ENCODE measurements at places on chromosomes 12 and 14.

GRCh38 chr12:89384050-89384758, 31.9 kb upstream of the DUSP6 start:
- DNase-seq = no peak

DNA sequence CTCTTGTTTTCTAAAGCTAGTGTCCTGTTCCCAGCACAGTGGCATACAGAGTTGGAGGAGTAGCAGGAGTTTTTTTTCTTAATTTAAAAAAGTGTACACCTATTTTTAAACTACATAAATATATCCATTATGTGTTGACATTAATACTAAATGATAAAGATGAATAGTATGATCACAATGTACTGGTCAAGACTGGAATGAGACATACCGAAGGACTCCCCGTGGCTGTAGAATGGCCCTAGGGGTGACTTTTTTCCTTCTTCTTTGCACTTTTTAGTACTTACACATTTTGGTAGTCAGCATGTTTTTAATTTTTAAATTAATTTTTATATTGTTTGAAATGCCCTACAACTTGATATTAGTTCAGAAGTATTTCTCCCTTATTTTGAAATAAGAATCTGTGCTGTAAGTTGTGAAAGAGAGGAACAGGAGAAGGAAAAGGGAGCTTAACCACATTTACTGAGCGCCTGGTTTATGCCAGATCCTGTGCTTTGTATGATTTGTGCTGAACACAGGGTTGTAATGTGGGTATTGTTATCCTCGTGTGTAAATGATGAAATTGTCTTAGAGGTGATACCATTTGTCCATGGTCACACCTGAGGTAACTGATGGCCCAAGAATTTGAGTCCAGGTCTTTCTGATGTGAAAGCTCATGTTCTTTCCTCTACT, 136.5 kb downstream of the TGFB3 start:
- DNase-seq = no peak

GRCh38 chr12:14554281-14555007, 13.2 kb downstream of the PLBD1 start:
- peak; percentile 37 for DNase-seq

DNA sequence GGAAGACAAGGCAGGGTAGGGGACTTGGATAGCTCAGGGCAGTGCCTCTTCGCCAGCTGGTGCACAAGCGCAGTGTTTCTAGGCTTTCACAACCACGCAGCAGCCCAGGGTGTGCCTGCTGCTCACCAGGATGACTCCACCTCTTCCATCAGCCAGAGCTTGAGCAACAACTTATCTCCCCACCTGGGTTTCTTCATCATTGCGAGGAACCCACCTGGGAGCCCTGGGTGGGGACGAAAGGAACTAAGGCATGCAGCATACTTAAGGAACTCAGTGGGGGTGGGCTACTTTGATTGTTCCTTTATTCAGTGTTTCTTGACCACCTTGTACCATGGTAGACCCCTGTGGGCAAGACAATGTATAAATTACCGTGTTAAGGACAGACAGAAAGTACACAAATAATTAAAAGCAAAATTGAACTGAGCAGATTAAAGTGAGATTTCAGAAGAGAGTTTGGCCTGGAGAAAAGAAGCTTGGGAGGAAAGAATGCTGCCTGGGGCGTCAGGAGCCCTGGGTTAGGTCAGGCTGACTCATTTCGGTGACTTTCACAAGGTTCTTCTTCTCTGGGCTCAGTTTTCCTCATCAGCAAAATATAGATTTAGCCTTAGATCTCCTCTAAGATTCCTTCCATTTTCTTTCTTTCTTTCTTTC, 22.9 kb downstream of the KRT18 start:
- DNase-seq = no peak

DNA sequence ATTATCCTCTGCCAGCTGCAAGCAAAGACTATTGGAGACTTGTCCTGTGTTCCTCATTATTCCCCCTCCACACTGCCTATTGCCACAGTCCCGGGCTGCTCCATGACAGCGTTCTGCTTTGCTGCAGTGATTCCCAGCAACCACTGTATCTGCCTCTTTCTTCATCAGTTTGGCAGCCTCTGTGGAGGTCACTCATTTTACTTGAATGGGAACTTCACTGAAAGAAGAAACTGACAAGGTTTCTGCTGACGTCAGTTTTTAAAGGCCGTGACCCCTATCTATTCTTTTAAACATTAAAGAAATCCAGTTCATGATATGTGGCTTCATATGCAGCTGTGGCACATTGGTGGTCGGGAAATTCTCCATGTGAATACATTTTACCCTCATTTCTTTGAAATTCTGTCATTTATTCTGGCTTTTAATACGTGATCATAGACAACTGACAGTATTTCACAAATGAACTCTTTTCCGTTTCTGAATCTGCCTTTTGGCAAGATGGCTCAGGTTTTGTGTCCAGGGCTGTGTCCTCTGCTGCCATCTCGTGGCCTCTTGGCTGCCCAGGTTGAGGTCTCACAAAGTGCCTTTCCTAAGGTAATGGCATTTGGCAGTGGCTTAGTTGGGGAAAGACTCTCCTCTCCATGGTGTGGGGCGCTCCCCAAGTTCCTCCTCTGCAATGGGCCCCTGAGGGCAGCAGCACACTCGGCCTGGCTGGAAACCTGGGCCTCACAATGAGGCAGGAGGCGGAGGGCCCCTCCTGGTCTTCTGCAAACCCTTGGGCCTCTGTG, 5.8 kb downstream of the TMEM253 start:
- peak; percentile 90 for DNase-seq

- DNase-seq = no peak
Measured at GRCh38 chr12:132021965-132022364, 72.2 kb downstream of the EP400 start.

DNA sequence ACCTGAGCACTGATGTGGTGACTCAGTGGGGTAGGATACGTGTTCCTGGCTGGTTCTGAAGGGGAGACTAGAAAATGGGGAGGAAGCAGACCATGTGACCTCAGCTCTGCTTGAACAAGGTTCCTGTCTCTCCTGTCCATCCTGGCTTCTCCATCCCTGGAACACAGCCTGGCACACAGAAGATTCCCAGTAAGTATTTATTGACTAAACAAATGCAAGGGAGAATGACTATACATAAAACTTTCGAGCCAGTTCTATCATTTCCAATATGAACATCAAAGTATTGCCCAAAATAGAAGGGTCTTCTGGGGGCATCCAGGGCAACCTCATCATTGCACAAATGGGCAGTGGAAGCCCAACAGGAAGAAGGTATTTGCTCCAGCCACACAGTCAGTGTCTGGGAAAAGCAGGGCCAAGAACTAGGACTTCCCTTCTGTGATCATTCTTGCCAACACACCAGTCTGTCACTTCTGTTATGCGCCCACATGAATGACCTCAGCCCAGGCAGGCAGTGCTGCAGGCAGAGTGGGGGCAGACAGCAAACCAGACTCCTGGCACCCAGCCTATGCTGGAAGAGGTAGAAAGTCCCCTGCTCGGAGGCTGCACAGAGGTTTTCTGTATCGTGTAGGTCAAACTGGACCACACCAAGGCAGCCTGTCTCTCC, 5.6 kb upstream of the SERPINA9 start:
- no peak for DNase-seq

- DNase-seq = no peak
Measured at GRCh38 chr12:75631831-75632230, 120.4 kb upstream of the KRR1 start.

GRCh38 chr12:8993827-8994226, 4.5 kb downstream of the KLRG1 start:
- no peak for DNase-seq

GRCh38 chr12:92493816-92494215, 209.0 kb upstream of the PLEKHG7 start:
- no peak for DNase-seq

DNA sequence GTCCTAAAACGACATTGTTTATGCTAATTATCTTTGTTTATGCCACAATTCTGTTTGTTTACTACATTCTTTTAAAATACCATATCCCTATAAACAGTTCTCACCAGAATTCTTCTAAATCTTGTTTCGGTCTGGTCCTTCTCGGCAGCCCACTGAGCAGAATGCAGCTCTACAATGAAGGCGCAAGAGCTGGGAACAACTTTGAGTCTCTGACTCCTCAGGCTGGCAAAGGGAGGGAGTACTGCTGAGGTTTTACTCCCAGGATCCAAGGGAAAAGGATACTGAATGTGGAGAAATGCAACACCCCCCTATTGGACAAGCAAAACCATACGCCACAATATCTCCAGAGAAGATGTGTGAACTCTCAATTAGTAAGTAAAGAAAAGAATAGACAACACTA, 5.4 kb downstream of the SOX5 start:
- no peak for DNase-seq

DNA sequence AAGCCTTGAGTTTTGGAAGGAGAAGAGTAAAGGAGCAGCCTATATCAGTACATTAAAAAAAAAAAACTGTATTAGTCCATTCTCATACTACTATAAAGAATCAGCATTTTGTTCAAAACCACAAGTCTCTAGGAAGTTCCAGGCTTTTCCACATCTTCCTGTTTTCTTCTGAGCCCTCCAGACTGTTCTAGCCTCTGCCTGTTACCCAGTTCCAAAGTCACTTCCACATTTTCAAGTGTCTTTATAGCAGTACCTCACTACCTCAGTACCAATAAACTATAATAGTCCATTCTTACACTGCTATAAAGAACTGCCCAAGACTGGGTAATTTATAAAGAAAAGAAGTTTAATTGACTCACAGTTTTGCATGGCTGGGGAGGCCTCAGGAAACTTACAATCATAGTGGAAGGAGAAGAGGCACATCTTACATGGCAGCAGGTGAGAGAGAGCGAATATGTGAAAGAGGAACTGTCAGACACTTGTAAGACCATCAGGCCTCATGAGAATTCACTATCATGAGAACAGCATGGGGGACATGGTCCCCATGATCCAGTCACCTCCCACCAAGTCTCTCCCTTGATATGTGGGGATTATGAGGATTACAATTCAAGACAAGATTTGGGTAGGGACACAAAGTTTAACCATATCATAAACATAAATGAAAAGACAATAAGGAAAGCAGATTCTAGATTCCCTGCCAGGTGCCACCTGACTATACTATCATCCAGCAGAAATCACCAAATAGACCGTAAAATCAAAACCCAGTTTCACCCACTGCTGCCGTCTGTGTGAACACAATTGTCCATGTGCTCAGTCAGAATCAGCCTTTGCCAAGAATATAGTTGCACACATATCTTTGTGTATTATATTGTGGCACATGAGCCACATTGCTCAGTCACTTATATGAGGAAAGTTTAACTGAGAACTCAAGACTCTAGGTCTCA, 27.8 kb downstream of the TOGARAM1 start:
- no peak for DNase-seq

GRCh38 chr14:65566820-65567522, 154.4 kb downstream of the FUT8 start:
- no peak for DNase-seq

DNA sequence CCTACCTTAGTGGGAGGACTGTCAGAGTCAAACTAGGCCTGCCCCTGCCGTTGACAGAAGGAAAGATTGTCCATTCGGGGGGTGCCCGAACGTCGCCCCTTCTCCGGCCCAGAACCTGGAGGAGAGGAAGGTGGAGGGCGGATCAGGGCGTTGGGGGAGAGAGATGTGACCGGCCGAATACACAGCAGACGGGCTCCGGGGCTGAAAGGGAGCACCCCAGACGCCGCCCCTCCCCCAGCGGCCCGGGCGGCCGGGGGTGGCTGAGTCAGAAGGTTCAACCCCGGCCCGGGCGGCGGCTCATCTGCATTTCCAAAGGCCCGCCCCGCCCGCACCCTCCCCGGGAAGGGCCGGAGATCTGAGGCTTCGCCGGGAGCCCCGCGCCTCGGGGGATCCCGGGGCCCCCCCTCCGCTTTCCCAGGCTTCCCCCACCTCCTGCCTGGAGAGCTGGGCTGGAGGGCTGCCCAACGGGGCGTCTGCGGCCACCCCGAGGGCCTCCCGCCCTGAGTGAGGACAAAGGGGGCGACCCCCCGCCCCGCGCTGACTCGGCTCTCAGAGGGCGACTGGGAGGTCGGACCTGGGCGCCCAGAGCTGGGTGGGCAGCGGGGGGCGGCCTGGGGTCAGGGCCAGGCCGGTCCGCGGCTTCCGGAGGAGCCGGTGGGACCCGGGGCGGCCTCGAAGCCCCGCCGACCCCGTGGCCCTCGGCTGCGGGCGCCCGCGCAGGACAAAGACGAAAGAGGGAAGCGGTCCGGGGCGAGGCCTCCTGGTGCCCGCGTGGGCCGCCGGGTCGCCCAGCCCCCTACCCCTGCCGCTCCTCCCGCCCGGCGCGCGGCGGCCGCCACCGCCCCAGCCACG, 3.7 kb upstream of the SETD1B start:
- DNase-seq = peak; percentile 91

GRCh38 chr12:12934556-12934955, 17.4 kb downstream of the GPRC5D start:
- no peak for DNase-seq

- no peak for DNase-seq
Measured at GRCh38 chr14:95077345-95077744, 80.0 kb downstream of the DICER1 start.

GRCh38 chr14:58395562-58395811, 243 bp upstream of the TOMM20L start:
- no peak for DNase-seq

DNA sequence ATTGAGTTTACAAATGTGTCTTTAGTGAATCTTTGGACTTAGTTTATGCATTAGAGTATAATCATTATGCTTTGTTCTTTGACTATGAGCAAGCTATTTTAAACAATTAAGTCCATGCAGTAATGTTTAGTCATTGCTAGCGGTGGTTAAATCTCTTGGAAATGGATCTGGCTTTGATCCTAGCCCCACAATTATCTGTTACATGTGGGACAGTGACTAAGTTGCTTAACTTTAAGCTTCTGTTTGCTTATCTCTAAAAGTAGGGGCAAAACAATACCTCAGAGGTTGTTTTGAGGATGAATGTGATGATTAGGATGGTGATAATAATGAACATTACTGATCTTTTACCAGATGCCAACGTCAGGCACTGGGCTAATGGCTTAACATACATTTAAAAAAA, 124.2 kb downstream of the NPAS3 start:
- DNase-seq = peak; percentile 11

DNA sequence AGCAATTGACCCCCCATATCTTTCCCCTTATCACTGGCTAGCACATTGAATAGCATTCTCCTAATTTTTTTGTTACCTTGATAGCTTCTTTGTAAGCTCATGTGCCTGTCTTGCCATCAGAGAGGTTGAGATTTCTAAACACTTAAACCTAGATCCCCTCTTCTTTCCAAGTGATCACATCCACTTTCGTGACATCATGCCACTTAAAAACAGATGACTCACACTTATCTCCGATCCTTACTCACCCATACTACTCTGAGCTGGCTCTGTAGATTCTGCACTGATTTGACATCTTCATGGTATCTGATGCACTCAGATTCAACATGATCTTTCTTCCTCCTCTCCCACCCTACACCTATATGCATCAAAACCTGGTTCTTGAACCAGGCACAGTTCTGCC, 10.5 kb downstream of the GPR137C start:
- peak; percentile 3 for DNase-seq

- no peak for DNase-seq
Measured at GRCh38 chr12:95164656-95165055, 52.6 kb downstream of the FGD6 start.

GRCh38 chr12:42568952-42569915, 20.3 kb downstream of the PRICKLE1 start:
- DNase-seq = peak; percentile 72

Data from hematopoietic multipotent progenitor cell treated with erythropoietin and hydrocortisone succinate and interleukin-3 and kit ligand, for 6 days (in vitro differentiated cells).